Osteoblast (primary cell): ENCODE measurements at places on chromosomes 3 and 15.

DNA sequence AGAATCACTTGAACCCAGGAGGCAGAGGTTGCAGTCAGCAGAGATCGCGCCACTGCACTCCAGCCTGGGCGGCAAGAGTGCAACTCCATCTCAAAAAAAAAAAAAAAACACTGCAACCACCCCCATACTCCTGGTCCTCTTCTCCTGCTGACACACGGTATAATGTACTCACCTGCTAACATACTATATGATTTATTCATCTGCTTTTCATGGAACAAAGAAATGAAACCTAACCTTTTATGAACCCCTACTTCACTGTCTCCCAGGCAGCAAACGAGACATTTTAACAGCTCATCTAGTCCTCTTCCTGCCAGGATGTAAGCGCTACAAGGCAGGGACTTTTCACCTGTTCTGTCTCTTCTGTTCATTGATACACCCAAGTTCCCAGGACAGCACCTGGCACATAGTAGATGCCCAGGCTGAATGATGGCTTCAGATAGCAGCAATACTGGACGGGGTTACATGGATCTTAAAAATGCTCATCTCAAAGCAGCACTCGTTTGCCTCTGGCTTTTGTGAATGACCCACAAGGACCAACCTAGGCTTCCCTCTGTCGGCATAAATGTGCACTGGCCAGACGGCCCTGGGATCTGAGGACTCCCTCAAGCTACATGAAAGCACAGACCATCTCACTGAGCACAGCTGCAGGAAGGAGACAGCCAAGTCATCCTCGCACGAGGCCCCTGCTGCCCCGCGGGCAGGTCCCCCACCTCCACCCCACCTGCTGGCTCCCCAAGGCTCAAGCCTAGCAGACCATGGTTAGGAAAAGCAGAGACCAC, 20.3 kb downstream of the XXYLT1 start:
- H3K4me3 ChIP-seq: no peak overlapping the region
- no peaks in the 10 kb centered on the region for H3K27me3 ChIP-seq
- no peak overlapping the region for H3K27ac ChIP-seq
- H3K4me1 ChIP-seq: peaks cover 14% of the 10 kb centered on the region
- no peak for DNase-seq

DNA sequence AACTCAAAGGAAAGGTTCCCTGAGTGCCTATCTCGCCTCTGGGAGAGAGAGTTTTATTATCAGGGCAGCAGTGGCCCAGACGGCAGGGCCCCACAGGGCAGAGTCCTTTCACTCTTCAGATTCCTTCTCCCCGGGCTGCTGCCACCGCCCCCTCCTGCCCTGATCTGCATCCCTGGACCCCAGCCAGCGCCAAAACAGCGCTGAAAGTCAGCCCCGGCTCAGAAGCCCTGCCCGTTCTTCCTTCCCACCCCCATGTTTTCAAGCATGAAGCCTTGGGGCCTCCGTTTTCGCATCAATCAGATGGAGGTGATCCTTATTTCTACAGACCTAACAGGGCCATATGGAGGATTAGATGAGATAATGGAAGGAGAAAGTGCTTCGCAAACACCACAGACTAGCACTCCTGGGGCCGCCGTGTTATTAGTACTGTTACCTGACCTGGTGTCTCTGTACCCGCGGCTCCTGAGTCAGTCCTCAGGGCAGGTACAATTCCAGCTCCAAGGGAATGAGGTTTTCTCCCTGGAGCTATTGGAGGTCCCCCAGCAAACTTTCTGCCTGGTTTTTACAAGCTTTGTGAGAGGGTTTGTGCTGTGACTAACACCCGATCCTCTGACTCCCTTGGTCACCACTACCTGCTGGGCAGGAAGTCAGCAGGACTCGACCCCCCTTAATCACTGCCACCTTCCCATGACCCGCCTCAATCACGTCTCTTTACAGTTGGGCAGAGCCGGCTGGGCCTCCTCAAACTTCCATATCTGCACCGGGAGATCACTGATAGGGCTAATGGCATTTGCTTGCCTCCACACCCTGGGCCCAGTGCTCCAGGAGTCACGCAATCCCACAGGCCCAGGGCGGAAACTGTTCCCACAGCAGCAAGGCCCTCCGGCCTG, 39.5 kb upstream of the TSEN2 start:
- peaks cover 2% of the 10 kb centered on the region for H3K27me3 ChIP-seq
- no peak overlapping the region for H3K4me3 ChIP-seq
- H3K4me1 ChIP-seq: peaks cover 10% of the 10 kb centered on the region
- no peaks in the 10 kb centered on the region for H3K36me3 ChIP-seq

- peaks cover 32% of the 10 kb centered on the region for H3K27me3 ChIP-seq
- DNase-seq: no peak
- no peak overlapping the region for H3K27ac ChIP-seq
- H3K4me1 ChIP-seq: no peaks in the 10 kb centered on the region
Measured at GRCh38 chr3:10764259-10765051, 51.6 kb upstream of the SLC6A11 start.

GRCh38 chr15:42719043-42719442, 17.9 kb downstream of the CDAN1 start:
- H3K4me3 ChIP-seq: no peak overlapping the region
- H3K36me3 ChIP-seq: peaks cover 11% of the 10 kb centered on the region
- no peak for DNase-seq
- H3K4me1 ChIP-seq: peaks cover 4% of the 10 kb centered on the region
- no peaks in the 10 kb centered on the region for H3K27me3 ChIP-seq

DNA sequence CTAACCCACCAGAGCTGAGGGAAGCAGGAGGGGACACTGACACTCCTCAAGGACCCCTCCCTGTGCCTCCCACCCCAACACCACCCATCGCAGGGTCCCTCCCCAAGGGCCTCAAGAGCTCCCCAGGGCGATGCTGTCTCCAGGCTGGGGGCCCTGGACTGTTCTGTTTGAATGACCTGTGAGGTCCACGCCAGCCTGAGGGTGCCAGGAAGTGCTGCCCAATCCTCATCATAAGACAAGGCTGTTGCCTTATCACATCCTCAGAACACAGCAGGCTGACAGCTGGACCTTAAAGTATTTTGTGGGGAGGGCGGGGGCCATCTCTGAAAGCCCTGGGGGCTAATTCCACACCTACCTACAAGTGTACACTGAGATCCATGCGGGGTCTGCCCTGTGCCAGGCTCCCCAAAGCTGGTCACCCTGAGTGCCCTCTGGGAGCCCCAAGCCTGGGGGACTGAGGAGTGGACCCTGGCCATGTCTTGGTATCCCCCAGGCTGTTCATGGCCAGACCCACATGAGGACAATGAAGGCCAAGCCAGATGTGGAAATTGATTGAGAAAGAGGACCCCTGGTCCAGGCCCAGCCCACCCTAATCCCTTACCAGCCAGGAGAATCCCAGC, 23.8 kb upstream of the GOLGA6C start:
- DNase-seq: peak; percentile 72
- no peaks in the 10 kb centered on the region for H3K36me3 ChIP-seq
- no peaks in the 10 kb centered on the region for H3K4me1 ChIP-seq
- H3K27me3 ChIP-seq: peaks cover 50% of the 10 kb centered on the region
- H3K4me3 ChIP-seq: no peak overlapping the region

GRCh38 chr15:94230431-94230882, 904 bp upstream of the MCTP2 start:
- peak overlapping the region; percentile 44 for H3K27ac ChIP-seq
- H3K36me3 ChIP-seq: no peaks in the 10 kb centered on the region
- peak; percentile 35 for DNase-seq
- no peaks in the 10 kb centered on the region for H3K4me1 ChIP-seq

DNA sequence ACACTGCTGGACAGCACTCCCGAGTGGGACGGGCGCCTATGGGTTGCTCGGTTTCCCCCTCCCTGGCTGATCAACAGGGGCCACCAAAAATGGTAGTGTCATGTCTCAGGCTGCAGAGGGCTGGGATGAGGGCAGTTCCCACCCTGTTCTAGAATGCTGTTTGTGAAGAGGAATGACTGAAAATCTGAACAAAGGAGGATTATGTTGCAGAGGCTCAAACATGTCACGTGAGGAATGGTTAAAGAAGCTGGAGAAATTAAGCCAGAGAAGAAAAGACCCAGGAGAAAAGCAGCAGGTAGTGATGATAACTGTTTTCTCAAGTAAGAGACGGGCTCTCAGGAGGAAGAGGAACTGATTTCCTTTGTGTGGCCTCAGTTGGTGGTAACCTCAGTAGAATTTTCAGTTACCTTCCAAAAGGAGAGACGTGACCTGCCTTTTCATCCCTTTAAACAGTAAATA, 10.4 kb downstream of the SPG21 start:
- no peak overlapping the region for H3K4me3 ChIP-seq
- peaks cover 2% of the 10 kb centered on the region for H3K4me1 ChIP-seq
- no peaks in the 10 kb centered on the region for H3K27me3 ChIP-seq
- H3K36me3 ChIP-seq: peaks cover 49% of the 10 kb centered on the region
- no peak overlapping the region for H3K27ac ChIP-seq
